ENCODE measurements at places on chromosomes 2 and 18. TPM values are rescaled to one million over a fixed set of nuclear protein-coding genes. Genes with fewer than 3 reads are reported as not detected.

RAB6C gene
- total RNA-seq, result not detected

TOGARAM2 gene
- not detected for total RNA-seq

TRAPPC8 gene
- 23.1 TPM for total RNA-seq

DSEL gene
- 7.1 TPM for total RNA-seq

ASB3 gene
- 12.0 TPM for total RNA-seq

ITGB6 gene
- total RNA-seq, result 50.4 TPM

MYO7B gene
- 0.43 TPM for total RNA-seq

TWSG1 gene
- 40.5 TPM for total RNA-seq
